ENCODE measurements at places on chromosomes 2 and 18.

- DNase-seq, result no peak
Observed at GRCh38 chr2:117321816-117322215, 492.7 kb upstream of the DDX18 start.

DNA sequence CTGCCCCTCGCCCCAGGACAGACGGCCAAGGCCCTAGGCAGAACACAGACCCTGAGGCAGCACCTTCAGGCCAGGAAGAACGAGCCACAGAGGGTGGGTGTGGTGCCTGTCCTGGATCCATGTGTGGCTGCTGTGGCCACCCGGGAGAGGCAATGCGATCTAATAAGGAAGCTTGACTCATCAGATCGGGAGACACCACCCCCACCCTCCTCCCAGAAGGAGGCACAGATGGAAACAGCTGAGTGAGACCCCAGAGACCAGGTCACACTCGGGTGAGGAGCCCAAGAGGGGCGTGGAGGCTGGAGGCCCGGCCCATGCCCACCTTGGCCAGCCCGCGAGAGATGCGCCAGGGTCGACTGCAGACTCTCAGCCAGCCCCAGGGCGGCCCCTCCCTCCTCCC, 20.3 kb downstream of the KCNG2 start:
- no peak for DNase-seq

GRCh38 chr2:150994076-150994475, 267.6 kb downstream of the RBM43 start:
- DNase-seq, result no peak

GRCh38 chr2:102025016-102025501, 33.3 kb downstream of the IL1R2 start:
- no peak for DNase-seq

- DNase-seq, result no peak
Observed at GRCh38 chr2:109382951-109383350, 230.8 kb downstream of the SEPTIN10 start.

- DNase-seq, result no peak
Observed at GRCh38 chr2:8548619-8549150, 133.2 kb upstream of the ID2 start.

DNA sequence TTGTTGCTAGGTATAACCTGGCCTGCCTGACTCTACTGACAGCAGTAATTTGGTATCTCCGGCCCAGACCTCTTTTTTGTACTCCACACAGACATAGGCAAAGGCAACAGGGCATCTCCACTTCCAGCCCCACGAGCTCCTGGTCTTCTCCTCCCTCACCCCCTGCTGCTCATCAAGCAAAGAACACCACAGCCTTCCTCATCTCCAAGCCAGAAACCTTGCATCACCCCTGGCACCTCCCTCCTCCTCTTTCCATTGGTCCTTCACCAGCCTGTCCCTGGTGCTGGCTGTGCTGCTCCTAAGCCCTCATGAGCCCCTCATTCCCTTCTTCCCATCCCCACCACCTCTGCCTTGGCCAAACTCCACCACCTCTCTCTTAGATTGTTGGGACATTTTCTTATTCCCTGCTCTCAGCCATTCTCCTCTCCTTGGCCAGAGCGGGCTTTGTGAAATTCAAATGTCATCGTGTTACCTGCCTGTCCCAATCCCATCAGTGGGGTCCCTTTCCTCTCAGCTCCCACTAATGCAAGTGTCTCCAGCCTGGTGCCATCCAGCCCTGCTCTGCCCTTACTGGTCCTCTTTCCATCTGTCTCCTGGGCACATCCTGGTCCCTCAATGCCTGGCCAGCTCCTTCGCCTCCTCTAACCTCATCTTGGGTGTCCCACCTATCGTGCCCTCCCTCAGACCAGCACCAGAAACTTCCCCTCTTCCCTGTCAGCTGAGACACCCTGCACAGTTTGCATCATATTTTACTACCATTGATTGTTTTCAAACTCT, 77.4 kb downstream of the INHBB start:
- no peak for DNase-seq

DNA sequence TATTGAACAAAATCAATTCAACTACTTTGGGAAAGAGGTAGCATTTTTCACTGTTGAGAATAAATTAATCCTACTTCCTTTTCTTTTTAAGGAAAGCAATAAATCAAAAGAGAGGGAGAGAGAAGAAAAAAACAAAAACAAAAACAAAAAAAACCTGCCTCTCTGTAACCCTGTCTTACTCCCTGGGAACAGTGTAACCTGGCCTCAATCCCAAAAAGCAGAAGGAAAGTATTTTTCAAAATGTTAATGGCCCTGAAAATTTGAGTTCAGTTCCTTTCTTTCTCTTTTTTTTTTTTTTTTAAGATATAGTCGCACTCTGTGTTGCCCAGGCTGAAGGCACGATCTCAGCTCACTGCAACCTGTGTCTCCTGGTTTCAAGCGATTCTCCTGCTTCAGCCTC, 35.9 kb downstream of the RHOB start:
- no peak for DNase-seq

DNA sequence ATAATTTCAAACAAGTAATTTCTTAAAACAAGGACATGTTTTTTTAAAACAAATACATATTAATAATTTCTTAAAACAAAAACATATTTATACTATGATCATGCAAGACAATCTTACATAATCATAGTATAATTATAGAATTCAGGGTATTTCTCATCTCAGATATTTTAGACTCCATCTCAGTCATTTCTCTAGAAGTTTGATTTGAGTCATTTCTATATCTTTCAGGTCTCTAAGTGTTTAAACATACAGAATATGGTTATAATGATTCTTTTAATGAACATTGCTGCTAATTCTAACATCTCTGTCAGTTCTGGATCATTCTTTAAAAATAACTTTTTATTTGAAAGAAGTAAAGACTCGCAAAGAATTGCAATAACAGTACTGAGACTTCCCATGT, 154.2 kb upstream of the KYNU start:
- DNase-seq, result no peak

DNA sequence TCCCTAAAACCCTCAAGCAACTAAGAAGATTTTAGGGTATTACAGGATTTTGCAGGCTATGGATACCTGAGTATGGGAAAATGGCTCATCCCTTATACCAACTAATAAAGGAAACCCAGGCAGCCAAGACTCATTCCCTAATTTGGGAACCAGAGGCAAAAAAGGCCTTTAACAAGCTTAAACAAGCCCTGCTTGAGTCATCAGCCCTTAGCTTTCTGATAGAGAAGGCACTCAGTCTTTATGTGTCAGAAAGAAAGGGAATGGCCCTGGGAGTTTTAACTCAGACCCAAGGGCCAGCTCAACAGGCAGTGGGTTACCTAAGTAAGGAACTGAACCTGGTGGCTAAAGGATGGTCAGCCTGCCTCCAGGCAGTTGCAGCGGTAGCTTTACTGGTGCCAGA, 96.9 kb upstream of the RMP24 start:
- no peak for DNase-seq

GRCh38 chr2:160241251-160242137, 41.4 kb upstream of the ITGB6 start:
- no peak for DNase-seq

DNA sequence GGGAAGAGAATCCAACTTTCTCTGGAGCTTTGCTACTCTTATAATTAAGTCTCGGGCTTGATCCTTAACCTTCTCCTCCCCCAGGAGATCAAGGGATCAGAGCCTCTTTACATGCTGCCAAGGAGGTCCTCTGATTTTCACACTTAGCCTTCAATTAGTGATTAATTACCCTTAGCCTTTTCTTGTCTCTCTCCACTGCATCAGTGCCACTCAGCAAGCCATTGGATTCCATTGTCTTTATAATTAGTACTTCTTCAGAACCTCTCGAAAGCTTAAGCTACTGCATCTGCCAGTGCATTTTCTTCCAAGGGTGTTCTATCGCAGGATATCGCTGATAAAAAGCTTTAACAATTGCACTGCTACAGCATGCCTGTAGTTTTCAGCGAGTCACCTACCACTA, 477.0 kb upstream of the MEIS1 start:
- DNase-seq, result no peak

DNA sequence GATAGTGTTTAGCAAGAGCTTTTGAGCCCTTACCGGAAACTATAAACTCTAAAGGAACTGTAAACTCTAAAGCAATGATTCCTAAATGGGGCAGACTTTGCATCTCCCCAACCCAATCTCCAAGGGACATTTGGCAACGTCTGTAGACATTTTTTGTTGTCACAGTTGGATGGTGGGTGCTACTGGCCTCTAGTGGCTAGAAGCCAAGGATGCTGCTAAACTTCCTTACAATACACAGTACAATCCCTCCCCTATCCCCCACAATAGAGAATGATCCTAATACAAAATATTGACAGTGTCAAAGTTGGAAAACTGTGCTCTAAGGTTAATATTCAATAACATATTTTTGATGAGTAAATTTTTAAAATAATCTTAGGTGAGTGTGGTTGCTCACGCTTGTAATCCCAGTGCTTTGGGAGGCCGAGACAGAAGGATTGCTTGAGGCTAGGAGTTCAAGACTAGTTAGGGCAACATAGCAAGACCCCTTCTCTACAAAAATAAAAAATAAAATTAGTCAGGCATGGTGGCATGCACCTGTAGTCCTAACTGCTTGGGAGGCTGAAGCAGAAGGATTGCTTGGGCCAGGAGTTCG, 66.7 kb downstream of the PTPN4 start:
- no peak for DNase-seq

DNA sequence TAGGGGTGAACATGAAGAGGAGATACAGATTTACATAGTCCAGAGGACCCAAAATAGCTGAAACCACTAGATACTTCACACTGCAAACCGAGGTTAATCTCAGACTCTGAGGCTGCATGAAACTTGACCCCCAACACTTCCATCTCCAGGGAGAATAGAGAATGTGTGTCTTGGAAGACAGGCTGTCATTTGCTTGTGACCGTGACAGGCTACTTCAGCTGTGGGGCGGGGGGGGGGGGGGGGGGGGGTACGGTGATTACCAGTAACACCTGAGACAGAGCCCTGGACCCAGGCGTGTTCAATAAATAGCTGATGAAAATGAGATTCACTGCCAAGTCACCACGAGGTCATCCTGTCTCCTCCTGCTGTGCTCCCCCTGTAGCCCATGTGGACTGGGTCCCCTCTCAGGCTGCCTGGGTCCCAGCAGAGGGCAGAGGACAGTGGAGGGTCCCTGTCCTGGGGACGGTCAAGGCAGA, 5.7 kb upstream of the KLHL29 start:
- no peak for DNase-seq

- DNase-seq, result no peak
Observed at GRCh38 chr2:227765788-227766372, 20.2 kb downstream of the SCYGR8 start.

DNA sequence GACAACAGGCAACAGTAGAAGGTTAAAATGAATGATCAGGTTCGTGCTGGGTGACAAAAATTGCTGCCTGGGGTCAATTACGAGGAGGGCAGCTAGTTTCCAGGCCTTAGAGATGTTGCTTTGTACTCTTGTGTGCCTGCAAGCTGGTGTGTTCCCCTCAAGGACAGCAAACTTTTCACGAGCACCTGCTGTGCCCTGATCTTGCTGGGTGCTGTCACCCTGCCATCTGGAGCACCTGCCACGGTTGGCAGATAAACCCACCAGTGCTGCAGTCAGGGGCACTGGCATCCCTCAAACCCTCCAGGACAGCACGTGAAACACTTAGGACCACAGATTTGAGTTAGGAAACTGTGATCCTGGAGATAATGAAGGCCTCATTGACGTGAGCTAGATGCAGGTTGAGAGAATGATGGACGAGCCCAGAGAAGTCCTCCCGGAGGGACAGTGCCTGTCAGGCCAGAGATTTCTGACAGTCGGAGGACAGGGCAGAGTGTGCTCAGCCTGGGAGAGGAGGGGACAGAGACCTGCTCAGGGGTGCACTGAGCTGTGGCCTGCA, 104.3 kb upstream of the RAB12 start:
- DNase-seq, result no peak

DNA sequence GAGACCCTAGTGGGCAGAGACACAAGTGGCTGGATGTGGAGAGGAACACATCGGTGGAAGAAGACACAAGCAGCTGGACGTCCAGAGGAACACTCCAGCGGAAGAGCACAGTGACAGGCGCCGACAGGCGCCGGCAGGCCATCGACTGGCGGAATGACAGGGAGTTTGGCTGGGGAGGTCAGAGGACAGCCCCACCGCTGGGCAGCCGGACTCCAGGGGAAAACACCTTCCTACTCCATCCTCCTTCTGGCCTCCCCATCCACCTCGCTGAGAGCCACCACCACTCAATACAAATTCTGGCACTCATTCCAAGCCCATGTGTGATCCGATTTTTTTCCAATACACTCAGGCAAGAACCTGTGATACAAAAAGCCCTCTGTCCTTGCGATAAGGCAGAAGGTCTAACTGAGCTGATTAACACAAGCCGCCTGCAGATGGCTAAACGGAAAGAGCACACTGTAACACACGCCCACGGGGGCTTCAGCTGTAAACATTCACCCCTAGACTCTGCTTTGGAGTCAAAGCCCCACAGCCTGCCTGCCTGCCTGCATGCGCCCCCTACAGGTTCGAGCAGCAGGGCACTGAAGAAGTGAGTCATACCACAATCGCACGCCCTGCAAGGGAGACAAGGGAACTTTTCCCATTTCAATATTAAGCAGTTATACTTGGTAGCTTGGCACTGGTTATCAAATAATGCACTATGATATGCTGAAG, 50.2 kb upstream of the LRP1B start:
- DNase-seq, result no peak

- DNase-seq, result no peak
Observed at GRCh38 chr18:26930630-26931029, 65.1 kb upstream of the AQP4 start.

DNA sequence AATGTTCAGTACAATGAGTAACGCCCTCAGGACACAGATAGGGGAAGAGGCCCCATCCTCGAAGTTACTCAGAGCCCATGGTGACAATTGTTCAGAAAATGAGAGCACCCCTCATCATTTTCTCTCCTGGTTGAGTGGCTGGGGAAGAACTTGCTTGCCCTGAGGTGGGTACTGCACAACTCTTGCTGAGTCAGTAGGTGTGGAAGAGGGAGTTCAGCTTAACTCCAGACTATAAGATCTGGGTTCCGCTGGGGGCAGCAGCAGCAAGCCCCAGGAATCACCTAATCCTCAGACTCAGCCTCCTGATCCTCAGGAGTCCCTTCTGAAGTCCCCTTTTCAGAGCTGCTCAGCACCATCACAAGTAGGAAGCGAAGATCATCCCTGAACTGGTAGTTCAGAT, 123.7 kb downstream of the PIEZO2 start:
- DNase-seq, result no peak

DNA sequence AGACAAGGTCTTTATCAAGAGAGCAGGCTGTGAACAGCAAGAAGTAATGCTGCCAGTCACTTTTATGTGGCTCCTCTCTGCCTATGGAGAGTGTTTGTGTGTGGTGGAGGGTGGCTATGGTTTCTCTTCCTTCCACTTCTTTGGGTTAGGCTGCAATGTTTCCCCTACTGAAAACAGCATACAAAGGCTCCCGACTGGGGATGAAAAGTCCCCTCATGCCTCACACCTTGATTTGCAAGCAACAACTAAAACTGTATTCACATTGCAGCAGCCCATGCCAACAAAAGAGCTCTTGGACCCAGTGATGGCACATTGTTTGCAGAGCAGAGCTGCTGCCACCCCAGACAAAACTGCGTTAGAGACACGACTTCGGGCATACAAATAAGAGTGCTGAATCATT, 301.6 kb downstream of the SLC8A1 start:
- no peak for DNase-seq

Data from activated CD8-positive, alpha-beta memory T cell treated with anti-CD3 and anti-CD28 coated beads for 1 hour (primary cell).